HL-60 (cell line): ENCODE measurements at places on chromosomes 7 and 10.

GRCh38 chr7:34655384-34655783 is 2.6 kb upstream of the NPSR1 start:
- no peak for DNase-seq

GRCh38 chr7:137395420-137395819 is 51.9 kb upstream of the PTN start:
- no peak for DNase-seq

DNA sequence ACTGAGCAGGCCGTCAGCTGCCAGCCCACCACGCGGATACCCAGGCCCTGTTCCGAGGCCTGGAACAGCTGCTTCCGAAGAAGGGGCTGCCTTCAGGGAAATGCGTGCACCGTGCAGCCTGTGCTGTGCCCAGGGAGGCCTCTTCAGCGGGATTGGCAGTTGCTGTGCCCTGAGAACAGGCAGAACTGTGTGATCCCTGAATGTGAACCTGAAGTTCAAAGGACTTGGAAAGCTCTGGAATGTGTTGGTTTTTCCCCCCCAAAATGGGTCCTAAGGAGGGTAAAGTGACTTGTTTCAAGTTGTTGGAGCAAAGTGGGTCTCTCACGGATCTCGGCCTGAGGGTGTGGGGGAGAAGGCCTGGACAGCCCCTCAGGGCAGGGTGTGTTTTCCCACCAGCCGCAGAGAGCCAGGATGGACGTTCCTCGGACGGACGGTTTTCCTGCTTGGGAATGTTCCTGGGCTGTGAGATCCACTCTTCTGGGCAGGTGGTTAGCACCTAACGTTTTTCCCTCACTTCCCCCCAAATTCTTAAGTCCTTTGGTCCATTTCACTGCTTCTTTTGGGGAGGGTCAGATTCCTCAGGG is 2.1 kb downstream of the SPRN start:
- DNase-seq: no peak

DNA sequence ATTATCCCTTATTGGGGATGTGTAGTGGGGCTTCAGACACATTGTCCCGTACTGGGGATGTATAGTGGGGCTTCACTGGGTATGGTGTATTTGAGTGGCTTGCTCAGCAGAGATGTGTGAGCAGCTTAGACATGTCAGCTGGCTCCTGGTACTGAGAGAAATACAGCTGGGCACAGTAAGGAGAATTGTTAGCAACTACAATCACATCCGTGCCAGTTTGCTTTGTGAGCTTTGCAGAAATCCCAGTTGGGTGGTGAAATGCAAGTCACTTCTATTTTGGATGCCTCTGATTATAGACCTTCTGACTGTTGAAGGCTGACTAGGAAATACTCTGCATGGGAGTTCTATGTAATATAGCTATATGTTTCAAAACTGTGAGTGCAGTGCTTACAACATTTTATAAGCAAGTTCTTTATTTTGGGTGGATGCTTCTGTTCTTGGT is 10.8 kb downstream of the CCNY start:
- no peak for DNase-seq

- no peak for DNase-seq
Measured at GRCh38 chr7:54858008-54858692, 99.1 kb upstream of the SEC61G start.
